Ovary (tissue), 10 donors: ENCODE measurements at places on chromosomes 6 and 20.
A peak's percentile ranks its signal among the peaks of the same experiment; 100 is the strongest.

DNA sequence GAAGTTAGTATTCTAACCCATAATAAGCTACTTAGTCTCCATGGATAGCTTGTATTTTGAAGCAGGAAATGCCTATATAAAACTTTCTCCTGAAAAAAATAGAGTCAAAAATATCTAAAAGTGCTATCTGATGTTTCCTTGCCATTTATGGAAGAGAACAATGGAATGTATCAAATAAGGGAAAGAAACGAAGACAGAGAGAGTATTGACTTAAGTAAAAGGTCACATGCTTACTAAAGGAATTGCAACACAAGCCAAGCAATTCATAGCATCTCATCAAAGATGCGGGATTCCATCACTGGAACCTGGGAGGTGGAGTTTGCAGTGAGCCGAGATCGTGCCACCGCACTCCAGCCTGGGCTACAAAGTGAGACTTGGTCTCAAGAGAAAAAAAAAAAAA, 112.9 kb upstream of the DTNBP1 start:
- no peak for DNase-seq

DNA sequence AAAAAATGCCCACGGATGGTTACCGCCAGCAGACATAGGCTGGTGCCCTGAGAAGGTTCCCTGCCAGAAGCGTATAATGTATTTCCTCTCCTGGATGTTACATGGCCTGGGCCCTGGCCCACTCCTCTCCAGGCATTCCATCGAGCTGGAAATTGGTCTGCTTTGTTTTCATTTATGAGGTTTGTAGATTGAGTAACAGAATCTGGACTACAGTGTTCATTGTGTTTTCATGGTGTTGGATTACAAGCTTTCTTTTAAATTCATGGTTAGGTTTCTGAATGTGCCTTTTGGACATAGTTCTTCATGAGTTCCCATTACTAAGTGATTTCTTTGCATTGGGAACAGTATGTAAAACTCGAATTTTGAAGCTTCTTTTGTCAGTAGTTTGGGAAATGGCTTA, 6.4 kb downstream of the TIAM2 start:
- DNase-seq: no peak

DNA sequence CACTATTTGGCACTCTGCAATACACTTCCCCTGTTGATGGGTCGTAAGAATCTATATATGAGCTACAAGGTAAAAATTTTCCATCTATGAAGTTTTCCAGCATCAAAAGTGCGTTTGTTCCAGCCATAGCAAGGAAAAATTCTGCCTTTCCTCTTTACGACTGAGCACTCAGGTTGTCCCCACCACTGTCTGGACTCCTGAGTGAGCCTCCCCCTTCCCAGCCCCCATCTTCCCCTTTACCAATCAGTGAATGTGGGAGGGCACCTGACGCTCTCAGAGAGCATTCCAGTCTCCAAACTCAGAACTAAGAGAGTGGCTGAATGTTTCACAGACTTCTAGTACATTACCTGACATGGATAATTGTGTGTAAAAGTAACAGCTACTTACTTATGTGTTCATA, at the start of gene ALDH8A1:
Gene ALDH8A1, minus strand, starts transcription at position 175 of the 400 bp plus-strand sequence. Its CDS starts 48 bp downstream, at position 127.
- no peak for DNase-seq

GRCh38 chr20:57724610-57725405, 15.0 kb upstream of the PMEPA1 start:
- DNase-seq: no peak

GRCh38 chr6:142942805-142943227, 2.2 kb downstream of the HIVEP2 start:
- no peak for DNase-seq

DNA sequence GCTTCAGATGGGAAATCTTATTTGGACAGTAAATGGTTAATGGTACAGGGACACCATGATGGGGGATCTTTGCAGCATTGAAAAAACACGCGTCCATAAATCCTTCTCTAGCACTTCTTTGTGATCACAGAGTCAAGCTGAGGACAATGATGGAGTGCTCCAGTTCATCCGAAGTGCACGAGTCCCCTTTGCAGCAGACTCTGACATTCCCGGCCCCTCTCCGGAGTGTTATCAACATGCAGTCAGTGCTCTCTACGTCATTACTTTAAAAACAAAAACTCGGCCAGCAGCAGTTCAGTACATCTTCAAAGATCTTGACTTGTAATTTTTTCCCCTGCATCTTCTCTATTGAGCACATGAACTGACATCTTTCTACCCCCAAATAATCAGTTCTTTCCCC, 185.5 kb upstream of the AKAP12 start:
- DNase-seq: peak; percentile 77

DNA sequence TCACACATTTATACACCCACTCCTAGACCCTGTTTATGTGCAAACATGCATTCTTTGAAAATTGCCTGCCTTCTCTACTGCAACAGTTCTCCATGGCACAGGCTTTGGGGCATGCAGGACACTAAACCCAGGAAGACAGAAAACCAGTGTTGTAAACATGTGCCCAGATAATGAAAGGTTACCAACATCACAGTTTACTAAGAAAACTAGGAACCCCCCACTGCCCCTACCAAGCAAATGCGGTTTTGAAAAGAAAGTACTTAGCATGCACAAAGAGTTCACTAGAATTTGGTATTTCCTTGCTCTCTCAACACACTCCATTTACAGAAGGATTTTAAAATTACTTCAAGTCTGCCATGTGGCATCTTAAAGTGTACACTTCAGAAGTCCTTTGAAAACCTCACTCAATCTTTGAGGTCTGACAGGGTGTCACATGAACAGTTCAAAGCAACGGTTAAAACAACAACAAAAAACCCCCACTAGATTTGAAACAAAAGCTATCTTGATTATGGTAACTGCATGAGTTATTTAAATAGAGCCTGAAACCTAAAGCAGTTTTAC, 245.0 kb downstream of the GMPR start:
- no peak for DNase-seq

DNA sequence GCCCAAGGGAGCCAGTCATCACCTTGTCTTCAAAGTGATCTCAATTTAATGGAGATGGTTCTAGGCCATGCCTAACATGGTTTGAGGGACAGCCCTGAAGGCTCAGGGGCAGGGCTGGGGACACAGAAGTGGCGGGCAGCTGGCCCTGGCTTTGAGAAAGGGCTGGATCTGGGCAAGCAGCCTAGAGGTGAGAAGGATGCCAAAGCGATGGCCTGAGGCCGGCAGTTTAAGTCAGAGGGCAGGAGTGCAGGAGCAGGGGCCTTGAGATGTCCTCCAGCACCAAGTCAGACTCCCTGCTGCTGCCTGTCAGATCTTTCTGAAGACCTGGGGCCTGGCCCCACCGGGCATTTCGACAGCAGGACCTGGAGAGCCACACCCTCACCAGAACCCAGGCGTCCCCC, 28.4 kb upstream of the APMAP start:
- DNase-seq: no peak

DNA sequence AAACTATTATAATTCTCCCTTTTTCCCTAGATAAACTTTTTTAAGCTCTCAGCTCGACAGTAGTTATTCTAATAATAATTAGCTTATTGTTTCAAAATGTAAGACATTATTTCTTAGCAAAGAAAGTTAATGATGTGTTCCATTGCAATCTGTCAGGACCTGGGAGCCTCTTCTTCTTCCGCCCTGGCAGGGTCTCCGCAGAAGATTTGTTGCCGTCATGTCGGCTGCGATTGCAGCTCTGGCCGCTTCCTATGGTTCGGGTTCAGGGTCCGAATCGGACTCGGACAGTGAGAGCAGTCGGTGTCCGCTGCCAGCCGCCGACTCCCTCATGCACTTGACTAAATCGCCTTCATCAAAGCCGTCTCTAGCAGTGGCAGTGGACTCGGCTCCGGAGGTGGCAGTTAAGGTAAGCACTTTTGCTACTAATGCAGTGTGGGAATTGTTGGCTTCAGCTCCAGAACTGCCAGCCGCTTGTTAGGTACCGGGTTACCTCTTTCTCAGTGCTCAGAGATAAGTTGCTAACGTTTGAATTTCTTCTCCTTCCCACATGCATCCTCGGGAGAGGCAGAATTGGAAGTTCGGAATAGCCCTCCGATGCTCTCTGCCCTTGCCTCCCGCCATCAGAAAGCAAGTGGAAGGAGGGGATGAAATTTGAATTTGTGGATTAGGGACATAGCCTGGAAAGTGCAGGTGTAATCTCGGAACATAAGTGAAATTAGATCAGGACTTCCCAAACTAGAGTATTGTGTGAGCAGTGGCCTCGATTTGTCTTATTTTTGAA, at the start of gene CDC40:
Gene CDC40, plus strand, starts transcription at position 200 of the 781 bp plus-strand sequence. Its CDS starts 18 bp downstream, at position 218.
- peak; percentile 72 for DNase-seq

DNA sequence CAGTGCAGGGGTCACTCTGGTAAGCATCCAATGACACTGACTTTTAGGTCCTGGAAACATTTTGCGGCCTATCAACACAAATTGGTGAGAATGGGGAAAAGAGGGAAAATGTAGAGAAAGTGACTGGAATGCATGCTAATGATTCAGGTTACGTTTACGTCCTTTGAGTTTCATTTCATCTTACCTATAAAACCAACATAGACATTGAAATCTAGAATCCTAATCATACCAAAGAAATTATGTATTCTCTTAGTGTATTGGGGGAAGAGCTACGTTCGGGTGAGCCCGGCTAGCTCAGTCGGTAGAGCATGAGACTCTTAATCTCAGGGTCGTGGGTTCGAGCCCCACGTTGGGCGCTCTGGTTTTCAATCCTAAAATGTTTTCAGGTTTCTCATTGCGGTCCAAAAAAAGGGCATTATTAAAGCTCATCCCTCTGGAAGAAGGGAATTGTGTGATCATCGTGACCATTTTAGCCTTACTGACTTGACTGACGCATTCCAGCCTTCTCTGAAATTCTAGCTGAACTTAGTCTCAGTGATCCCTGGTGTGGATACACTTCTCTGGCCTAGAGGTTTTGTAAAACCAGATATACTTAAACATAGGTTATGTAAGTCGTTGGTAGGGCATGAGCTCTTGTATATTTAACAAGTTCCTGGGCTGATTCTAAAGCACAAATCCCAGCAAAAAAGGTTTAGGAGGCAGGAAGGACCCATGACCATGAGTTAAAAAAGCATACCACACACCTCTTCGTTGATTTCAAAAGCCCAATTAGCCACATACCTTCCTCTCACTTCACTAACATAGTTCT, 18.3 kb downstream of the HMGN4 start:
- DNase-seq: peak; percentile 75

DNA sequence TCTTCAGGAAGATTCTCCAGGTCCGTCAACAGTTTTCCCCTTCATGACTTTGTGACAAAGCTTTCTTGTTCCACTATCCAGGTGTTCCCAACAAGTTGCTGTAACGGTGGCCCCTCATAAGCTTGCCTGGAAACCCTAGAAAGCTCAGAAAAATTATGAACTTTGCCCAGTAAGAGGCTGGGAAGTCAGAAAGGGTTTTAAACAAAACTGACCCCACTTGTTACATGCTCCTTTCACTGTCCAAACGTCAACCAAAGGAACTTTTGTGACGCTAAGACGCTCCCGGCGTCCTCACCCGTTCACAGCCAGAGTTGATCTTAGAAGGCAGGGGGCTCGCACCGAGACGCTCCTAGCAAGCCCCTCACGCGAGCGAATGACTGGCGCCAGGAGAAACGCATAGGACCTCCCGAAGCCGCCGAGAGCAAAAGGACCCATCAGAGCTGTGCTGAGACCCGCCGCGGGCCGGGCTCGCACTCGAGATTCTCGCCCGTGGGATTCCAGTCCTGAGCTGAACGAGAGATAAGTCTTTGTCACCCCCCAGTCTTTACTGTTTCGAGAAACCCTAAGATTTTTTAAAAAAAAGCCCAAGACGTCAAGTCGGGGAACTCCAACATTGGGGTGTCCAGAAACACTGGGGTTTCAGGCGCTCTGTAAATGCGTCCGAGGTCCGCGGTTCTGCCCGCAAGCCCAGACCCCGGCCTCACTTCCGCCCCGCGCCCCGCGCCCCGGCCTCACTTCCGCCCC, 544 bp upstream of the ACAT2 start:
- DNase-seq: no peak

- no peak for DNase-seq
Observed at GRCh38 chr20:60009318-60009717, 51.1 kb downstream of the CDH26 start.

DNA sequence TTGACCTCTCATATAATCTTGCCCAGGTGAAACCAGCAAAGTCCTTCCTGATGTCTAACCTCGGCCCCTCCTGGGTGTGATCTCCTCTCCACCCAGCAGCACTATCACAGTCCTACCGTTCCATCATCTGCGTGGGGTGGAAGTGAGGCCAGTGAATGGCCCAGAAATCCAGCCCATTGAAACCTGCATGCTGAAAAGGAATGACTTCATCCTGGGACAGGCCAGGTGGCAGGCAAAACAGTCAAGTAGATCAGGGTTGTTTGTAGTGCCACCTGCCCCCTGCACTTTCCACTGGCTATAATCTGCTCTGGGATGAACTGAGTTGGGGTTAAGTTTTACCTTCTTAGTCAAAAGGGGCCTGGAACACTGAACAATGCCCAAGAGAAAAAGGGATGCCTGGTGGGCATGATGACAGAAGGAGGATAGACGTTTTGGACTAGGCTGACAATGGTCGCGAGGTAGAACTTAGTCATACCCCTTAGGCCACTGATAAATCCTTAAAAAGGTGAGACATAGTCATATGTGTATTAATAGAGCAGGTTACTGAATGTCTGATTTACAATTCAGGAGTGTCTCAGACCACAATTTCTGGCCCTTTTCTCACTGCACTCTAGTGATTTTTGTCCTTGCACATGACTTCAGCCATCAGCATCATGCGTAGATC, 8.1 kb upstream of the HSP90AB1 start:
- DNase-seq: peak; percentile 12

DNA sequence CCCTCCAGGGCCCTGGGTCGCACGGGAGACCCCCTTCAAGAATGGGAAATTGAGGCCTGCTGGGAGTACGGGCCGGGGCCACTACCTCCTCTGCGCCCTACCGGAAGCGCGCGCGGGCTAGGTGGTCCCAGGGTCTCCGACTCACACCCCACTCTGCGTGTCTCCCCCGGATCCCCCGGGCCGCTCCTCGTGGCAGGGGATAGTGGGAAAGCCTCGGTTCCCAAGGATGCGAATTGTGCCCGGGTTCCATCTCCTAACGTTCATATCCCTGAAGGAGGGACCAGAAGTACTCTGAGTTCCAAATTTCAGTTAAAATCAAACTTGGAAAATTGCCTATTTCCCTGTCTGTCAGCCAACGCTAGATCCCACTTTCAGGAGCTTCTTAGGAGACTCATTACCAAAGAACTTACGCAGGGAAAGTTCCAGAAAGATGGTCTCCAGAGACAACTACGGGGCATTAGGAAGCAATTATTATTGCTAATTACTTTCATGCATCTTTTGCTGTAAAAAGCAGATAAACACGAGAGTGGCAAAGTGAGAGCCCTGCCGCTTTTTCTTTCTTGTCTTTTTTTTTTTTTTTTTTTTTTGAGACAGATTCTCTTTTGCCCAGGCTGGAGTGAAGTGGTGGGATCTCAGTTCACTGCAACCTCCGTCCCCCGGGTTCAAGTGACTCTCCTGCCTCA, 858 bp downstream of the FAM83D start:
- no peak for DNase-seq

GRCh38 chr20:15862178-15862577, 711.1 kb downstream of the KIF16B start:
- no peak for DNase-seq

GRCh38 chr20:50294164-50295088, 103.8 kb downstream of the CEBPB start:
- DNase-seq: no peak

GRCh38 chr20:48686238-48687116, 141.3 kb downstream of the PREX1 start:
- DNase-seq: no peak
